ENCODE measurements at places on chromosomes 3 and 15.
A peak's percentile ranks its signal among the peaks of the same experiment; 100 is the strongest.

DNA sequence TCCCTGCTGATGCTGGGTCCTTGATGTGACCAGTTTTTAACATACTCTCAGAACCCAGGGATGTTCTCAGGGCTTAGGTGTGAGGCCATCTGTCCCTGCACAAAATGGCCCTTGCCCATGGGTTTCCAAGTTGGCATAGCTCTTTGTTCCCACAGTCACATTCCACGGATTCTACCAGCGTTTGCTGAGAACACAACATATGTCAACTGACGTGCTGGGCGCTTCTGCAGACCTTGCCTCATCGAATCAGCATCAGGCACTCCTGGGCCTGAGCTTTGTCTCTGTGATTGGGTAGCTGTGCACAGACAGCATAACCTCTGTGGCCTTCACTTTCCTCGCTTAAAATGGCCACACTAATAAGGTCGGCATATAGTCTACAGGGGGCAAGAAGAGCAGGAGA is 69.0 kb downstream of the MGLL start:
- no peak for DNase-seq

GRCh38 chr3:110859993-110860392 is 211.6 kb upstream of the NECTIN3 start:
- DNase-seq = no peak

- no peak for DNase-seq
Measured at GRCh38 chr3:129954514-129954913, 20.0 kb upstream of the TRH start.

GRCh38 chr3:49880581-49881315 is 11.0 kb upstream of the CAMKV start:
- no peak for DNase-seq

- no peak for DNase-seq
Measured at GRCh38 chr3:16723978-16724377, 118.8 kb upstream of the DAZL start.

DNA sequence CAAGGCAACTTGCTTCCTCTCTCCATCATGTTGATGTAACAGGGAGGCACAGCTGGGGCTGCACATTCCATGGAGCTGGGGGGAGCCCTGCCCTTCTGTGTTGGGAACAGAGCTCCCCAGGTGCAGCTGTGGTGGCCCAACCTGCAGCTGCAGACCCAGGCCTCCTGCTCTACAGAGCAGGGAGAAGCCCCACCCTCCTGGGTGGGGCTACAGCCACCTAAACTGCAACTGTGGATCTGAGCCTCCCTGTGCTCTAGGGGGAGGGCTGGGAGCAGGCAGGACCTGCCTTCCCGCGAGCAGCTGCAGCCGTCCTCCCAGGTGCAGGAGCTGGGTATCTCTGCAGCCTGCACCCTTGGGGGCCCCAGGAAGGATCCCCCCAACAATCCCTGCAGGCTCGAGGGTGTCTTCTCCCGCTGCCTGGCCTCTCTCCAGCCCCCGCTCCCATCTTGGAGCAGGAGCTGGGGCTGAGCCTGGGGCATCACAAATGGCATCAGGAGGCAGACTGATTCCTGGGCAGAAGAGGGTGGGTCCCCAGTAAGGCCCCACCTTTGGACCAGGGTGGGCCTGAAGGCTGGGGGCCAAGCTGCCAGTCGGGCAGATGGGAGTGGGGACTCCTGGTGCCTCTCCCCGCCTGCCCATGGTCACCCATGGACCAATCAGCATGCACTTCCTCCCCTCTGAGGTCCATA is 7.4 kb downstream of the LRRC58 start:
- no peak for DNase-seq

DNA sequence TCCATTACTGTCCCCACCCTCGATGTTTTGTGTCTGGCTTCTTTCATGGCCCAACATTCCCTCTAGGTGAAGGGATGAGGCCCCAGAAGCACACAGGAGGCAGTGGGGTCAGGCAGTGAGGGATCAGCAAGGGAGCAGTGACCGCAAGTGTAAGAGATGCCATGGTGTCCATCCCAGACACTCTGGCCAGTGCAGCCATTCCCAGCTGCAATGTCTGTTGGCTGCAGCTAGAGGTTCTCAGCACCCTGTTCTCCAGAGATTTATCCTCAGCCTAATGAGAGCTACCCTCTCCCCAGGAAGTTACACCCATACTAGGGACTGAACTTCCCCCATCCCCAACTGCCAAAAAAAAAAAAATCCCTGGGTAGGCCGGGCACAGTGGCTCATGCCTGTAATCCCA is 40.2 kb downstream of the TRANK1 start:
- no peak for DNase-seq

DNA sequence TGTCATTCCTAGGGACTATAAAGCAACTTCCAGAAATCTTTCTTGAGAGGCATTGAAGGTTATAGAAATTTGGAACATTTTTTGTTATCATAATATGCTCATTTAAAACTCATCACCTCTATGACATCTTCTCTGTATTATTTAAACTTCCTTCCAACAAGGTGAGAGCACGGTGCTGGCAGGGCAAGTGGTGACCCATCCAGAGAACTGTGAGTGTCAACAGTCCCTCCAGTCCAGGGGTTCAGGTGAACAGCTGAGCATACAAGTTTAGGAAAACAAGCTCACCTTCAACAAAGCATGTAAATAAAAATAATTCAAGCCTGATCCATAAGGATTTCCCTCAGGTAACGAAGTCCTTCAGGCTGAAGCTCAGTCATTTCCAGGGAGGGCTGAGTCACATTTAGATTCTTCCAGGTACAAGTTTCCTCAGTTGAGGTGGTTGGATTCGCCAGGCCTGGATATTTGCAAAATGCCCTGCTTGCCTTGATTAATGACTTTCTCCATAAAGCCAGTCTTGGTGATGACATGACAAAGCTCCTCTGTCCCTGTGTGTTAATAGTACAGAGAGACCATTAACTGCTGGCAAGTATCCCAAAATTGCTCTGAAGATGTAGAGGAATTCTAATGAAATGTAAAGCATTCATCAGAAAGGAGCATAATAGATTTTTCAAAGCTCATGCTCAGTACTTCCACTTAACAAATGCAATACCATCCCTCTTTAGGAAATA is 263.6 kb upstream of the GADL1 start:
- no peak for DNase-seq

DNA sequence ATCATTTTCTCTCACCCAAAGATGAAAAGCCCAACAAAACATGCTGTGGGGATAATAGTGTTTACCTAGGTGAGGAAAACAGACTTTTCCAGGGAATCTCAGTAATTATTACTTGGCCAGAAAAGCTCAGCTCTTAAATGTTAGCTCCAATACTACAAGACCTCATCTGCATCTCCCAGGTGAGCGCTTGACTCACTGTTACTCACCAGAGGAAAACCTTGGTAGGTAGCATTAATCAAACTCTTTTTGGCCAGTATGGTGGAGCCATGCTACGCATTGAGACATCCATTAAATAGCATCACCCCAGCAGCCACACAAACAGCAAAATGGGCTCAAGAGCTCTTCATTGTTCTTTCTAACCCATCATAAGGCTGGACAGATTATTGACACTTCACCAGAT is 99.0 kb downstream of the TIGIT start:
- DNase-seq = no peak

DNA sequence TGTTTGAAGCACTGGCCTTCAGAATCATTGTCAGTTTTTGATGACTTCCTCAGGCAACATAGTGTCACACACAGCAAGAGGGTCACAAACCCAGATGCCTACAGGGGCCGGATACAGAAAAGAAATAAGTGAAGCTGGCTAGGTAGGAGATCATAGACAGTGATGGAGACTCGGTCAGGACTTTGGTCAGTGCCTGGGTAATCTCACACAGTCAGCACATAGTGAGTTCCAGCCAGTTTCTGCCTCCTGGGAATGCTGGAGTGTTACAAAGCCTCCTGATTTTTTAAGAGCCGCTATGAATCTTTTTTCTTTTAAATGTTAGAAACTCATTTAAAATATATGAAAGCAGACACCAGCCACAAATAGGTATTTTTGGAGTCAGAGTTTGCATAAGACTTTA is 399.1 kb downstream of the IL5RA start:
- DNase-seq = no peak

GRCh38 chr3:138474163-138474562 is 39.7 kb downstream of the ESYT3 start:
- no peak for DNase-seq

DNA sequence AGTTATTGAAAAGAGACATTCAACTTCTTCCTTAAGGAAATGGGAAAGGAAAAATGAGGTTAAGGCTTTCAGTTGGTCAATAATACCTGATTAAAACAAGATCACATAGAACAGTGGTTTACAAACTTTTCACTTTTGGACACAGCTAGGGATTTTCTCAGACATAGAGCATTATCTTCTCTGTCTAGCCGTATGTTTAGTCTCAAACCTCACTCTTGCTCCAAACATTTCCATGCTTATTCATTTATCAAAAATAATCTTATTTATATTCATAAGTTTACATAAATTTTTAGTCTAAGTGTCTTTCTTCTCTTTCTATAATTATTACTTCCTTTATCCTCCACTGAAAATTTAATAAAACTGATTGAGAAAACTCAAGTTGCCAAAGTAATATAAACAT is 114.2 kb upstream of the AZI2 start:
- no peak for DNase-seq

DNA sequence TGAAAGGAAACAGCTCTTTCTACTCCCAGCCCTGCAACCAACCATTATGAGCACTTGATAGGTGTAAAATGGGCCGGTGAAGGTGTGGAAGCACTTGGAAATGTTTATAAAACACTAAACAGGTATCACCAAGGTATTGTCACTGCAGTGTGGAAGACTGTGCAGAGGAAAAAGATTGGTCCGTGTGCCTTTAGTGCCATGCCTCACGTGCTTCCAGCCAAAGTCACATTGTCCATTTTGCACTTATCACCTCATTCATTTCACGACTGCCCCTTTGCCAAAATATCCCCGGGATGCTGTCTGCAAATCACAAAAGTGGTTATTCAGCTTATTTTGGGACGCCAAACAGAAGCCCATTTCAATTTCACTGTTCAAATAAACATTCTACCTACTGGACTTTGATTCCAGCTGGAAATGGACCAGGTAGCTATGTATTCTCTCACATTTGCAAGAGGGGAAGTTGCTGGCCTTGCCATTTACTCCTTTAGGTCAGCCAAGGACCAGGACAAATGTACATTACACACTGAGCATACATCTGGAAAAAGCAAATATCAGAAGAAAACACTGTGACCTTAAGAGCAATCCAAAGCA is 58.4 kb downstream of the ARRDC4 start:
- DNase-seq = no peak

DNA sequence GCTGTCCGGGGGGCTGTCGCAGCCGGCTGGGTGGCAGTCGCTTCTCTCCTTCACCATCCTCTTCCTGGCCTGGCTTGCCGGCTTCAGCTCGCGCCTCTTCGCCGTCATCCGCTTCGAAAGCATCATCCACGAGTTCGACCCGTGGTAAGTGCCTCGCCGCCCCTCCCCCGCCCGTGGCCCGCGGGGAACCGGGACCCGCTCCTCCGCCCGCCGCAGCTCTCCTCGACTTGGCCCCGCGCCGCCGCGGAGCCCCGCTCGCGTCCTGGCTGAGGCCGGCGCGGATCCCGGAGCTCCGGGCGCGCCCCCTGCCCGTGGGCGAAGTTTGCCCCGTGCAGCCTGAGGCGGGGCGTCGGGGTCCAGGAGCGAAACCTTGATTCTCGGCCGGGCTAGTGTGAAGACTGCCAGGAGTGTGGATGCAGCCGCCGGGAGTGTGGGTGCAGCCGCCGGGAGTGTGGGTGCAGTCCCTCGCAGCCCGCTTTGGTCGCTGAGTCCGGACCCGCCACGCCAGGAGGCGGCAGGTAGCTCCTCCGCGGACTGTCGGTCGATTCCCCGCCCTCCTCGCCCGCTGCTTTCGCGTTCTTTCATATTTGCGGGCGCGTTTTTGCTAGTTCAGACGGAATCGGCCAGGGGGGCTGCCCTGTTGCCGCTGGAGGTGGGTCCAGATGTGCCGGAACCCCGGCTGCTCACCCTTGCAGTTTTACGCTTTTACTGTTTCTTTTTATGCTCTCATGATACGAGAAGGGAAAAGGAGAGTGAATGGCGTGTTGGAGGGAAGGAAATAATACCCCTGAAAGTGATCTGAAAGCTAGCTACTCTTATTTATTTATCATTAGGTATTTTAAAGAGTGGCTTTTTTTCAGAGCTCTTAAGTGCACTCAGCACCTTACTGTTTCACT is 692 bp downstream of the STT3B start:
- DNase-seq = peak; percentile 66

DNA sequence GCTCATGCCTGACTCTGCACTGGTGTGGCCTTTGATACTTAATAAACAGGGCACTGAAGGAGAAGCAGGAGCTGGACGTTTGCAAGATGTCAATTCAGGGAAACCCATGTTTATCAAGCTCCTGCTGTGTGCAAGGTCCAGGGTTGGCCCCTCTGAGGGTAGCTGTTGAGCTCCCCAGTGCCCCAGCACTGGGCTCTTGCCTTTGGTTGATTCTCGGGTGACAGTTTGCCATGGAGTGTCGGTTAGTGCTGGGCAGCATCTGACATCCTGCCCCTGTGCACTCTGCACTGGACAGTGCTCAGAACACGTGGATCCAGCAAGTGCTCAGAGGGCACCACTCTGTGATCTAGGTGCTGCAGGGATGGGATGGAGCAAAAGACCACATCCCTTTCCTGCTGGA is 7.3 kb downstream of the HDAC11 start:
- DNase-seq = no peak

DNA sequence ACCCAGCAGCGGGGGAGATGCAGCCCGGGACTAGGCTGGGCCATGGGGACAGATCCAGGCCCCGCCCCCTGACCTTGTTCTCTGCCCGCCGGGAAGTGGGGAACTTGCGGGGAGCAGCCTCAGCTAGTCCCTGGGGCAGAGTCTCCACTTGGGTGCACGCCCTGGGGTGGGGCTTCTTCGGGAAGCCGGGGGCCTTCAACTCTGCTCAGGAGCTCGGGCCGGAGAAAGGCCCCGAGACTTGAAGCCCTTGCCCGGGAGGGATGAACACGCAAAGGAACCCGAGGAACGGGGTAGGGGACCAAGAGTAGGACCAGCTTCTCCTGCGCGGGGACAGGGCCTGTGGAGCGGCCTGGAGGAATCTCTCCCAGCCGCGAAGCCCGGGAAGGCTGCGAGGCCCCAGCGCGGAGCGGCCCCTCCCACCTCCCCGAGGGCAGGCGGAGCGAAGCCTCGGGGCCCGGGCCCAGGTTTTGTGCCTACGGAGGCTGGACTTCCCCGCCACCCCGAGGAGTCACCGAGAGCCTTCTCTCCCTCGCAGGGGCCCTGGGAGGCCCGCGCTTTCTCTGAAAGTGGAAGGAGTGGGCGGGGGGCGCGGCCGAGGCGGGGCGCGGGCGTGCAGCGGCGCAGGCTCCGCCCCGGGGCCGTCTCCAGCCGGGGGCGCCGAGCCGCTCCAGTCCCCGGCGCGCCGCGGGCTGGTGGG is at the start of gene ITPKA:
Gene ITPKA (plus strand): TSS at position 670 of the 697 bp plus-strand sequence. CDS start 54 bp downstream, outside the sequence.
- DNase-seq = peak; percentile 94

- no peak for DNase-seq
Measured at GRCh38 chr3:193271101-193271840, 30.2 kb downstream of the PLAAT1 start.

GRCh38 chr15:61195116-61196002 is 33.7 kb downstream of the RORA start:
- no peak for DNase-seq
